ENCODE measurements at places on chromosomes 11 and 22.

DNA sequence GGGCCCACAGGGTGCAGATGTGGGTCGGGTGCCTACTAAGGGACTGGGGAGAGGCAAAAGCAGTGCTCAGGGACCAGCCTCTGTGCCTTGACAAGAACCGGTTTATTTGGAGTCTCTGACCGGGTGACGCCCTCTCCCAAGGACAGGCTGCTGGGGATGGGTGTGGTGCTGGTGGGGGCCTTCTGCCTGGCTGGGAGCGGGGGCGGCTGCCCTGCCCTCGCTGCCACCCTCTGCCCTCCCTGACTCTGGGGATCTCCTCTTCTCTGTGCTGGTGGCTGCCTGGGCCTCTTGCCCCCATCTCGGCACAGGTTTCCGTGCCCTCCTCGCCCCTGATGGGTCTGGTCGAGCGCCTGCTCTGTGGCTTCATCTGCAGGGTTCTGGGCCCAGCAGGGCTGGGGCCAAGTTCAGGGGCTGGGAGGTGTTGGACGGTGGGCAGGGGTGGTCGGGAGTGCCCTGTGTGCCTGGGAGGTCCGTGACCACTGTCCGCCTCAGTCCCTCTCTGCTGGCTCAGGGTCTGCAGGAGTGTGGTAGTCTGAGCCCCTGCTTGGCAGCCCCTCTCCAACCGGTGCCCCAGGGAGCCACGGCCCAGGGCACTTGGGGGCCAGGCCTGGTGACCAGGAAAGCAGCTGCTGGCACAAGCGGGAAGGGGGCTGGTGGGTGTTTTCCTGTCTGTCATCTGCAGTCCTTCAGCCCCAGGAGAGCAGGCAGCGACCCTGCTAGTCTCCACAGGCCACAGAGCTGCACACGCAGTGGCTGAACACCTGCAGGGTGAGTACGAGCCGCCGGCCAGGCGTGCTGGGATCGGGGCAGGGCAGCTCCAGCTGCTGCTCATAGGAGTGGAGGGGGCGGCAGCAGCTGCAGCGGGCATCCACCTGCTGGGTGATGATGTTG is 23.5 kb downstream of the MUC6 start:
- DNase-seq, result no peak

- DNase-seq, result no peak
Observed at GRCh38 chr11:35101223-35101622, 37.7 kb upstream of the CD44 start.

DNA sequence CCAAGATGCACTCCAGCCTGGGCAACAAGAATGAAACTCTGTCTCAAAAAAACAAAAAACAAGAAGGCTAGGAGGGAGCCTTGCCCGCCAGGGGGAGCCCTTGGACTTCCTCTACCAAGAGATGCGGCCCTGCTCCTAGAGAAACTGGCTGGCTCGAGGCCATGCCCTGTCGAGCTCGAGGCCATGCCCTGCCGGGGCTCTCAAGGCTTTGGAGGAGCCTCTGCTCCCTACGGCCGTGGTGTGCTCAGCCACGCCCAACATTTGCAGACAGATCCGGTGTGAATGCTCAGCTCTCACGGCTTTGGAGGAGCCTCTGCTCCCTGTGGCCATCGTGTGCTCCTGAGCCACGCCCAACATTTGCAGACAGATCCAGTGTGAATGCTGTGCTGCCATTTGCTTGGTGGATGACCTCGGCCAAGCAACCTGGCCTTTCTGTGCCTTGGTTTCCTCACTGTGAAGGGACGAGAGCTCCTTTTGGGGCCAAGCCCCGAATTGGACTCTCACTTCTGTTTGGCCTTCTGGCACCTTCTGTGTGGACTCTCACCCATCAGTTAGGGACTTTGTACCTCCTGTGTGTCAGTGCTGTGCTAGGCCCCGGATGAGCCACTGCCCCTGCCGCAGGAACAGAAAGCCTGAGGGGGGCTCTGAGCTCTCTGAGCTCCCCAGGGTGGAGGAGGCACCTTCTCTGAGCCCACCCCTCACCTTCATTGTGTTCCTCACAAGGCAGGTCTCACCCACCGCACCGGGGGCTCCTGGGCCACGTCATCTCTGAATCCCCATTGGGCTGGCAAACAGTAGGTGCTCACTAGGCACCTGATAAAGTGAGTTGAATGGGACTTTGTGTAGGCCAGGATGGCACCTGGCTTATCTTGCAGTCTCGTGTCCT is 14.1 kb downstream of the C11orf24 start:
- peak; percentile 86 for DNase-seq

- DNase-seq, result no peak
Observed at GRCh38 chr11:1487091-1487850, 692 bp upstream of the MOB2 start.
